ENCODE measurements at places on chromosomes 6 and 20.
A peak's percentile ranks its signal among the peaks of the same experiment; 100 is the strongest.

GRCh38 chr6:37517411-37517812, 17.7 kb upstream of the CCDC167 start:
- H3K27ac ChIP-seq, result no peak overlapping the region
- DNase-seq, result no peak
- H3K27me3 ChIP-seq, result peaks cover 17% of the 10 kb centered on the region
- H3K4me1 ChIP-seq, result peaks cover 18% of the 10 kb centered on the region

DNA sequence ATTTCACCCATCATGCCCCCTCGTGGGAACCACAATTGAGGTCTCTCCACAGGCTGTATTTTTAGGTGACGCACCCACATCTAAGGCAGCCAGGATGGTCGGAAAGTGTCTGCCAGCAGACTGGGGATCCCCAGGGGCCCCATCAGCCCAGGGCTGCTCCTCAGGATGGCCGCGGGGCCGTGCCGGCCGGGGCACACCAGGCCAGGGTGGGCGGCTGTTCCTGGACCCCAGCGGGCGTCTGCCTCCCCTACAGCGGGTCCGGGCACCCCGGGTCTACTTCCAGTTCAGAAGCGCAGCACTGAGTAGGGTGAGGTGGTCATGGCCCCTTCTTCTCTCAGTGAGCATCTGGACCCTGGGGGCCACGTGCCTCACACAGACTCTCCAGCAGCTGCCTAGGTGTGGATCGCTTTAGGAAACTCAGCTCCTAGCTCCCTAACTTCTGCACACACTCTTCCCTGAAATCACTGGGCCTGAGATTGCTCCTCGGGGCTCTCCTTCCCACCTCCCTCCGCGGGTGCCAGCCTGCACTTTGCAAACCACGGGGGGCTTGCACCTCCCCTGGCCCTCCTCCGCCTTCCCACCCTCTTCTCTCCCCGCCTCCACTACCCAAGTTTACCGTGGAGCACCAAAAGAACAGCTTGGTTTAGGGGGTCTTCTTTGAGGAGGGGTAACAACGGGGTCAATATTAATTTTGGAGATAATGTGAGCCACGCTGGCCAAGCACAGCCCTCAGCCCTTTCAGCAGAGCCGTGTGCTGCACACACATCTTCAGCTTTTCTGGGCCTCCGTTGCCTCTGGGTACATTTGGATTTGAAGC, 14.2 kb upstream of the FOXC1 start:
- no peak overlapping the region for H3K4me3 ChIP-seq
- no peak for DNase-seq

DNA sequence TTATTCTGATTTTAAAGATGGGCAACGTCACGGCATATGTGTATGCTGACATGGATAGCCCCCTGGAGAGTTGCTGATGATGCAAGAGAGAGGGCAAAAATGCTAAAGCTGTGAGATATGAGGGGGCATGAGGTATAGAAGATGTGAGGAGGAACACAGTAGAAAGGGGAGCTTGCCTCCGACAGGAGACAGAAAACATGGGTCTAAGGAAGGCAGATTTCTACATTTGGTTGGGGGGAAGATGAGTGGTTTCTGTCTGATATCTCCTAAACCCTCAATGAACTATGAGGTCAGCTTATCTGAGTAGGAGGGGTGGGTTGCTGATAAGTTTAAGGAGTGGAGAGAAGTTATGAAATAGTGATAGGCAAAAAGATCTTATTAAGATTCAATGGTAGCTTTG, 6.0 kb downstream of the RNF24 start:
- peaks cover 28% of the 10 kb centered on the region for H3K4me1 ChIP-seq
- H3K36me3 ChIP-seq, result peaks cover 6% of the 10 kb centered on the region
- H3K27ac ChIP-seq, result no peak overlapping the region
- H3K4me3 ChIP-seq, result no peak overlapping the region

- no peak overlapping the region for H3K27ac ChIP-seq
- DNase-seq, result peak; percentile 21
- no peaks in the 10 kb centered on the region for H3K4me1 ChIP-seq
- no peak overlapping the region for H3K4me3 ChIP-seq
- H3K36me3 ChIP-seq, result peaks cover 71% of the 10 kb centered on the region
Observed at GRCh38 chr6:132780770-132781371, 17.6 kb downstream of the SLC18B1 start.

Measured in MCF 10A (cell line).